ENCODE measurements at places on chromosomes 5 and 9.

- no peak for DNase-seq
These were observed 63.1 kb upstream of the CD180 start for GRCh38 chr5:67259548-67260215.

- peak; percentile 76 for DNase-seq
These were observed 113.1 kb upstream of the ACOT12 start for GRCh38 chr5:81506900-81507588.

DNA sequence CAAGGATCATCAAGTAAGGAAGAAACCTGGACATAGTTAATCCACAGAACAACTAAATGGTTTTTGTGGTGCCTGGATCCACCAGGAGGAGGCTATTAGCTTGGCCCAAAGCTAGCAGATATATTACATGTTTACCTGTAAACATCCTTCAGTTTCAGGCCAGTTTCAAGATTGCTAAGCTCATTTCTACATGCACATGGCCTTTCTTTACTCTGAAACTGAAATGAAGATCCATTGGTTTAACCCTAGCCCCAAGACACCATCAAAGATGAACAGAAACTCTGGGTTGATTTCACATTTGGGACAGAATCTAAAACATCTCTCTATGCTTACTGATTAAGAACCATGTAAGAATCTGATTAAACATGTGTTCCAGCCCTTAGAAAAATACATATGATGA is 611.8 kb downstream of the TLE1 start:
- no peak for DNase-seq

DNA sequence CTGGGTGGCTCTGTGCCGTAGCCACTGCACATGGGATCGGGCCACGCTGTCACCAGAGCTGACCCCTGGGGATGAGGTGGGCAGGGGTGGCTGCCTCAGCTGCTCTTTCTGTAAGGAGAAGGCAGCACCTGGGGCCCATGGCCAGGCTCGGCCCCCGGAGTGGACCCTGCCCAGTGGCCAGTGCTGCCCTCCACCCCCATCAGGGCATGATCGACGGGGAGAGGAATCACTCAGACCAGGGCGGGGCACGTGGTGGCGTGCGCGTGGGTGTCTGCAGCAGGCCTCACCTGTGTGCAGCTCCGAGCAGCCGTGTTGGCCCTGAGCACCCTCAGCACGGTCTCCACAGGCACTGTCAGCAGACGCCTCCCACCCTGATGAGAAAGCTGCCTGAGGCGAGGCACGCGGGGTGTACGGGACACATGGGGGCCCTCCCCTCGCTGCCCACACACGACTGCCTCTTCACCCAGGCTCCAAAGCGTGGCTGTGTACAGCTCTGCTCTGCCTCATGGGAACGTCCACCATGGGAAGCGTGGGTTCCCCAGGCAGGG is 8.6 kb upstream of the CARD9 start:
- DNase-seq = no peak

DNA sequence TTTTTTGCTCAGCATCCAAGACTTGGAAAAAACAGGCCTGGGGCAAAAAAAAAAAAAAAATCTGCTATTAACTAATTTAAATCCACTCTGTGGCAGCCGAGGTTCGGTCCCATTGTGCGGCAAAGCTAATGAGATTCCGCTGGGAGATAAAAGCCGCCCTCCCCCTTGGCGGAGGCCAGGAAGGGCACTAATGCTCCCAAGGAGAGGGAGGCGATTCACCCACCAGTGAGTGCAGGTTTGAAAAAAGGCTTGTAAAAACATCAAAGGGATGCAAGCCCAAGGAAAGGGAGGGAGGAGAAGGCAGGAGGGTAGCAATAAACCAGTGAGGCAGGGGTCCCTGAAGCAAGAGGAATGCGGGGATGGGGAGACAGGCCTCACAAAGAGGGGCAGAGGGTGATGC is 129.5 kb upstream of the RAPGEF1 start:
- DNase-seq = no peak

DNA sequence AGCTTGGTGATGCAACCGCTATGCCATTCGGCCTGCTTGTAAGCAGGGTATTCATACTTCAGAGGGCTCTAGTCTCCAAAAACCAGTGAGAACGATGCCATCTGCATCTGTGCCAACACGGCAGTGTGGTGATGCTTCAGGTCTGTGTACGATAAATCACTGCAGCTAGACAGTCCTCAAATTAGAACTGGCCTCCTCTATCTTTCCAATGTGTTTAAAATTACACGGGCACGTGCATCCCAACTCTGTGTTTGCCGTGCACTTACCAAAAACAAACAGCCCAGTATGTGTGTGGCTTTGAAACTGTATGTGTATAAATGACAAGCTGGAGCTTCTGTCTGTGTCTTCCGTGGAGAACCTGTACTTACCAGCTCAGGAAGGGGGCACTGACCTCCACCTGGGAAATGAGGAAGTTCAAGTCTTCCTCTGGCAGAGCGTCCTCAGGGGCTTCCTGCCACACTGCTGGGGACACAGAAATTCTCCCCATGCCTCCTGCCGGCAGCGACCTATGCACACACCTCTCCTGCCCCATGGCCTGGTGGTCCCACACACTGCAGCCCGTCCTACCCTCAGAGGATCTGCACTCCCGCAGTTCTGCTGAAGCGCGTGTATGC is 12.3 kb downstream of the MED10 start:
- DNase-seq = no peak

- DNase-seq = no peak
These were observed 69.5 kb upstream of the FAM169A start for GRCh38 chr5:74935752-74936091.
